Stromal cell of bone marrow (primary cell): ENCODE measurements at places on chromosomes 2 and 18.

GRCh38 chr2:71466301-71467179 is 13.2 kb downstream of the DYSF start:
- DNase-seq, result no peak

DNA sequence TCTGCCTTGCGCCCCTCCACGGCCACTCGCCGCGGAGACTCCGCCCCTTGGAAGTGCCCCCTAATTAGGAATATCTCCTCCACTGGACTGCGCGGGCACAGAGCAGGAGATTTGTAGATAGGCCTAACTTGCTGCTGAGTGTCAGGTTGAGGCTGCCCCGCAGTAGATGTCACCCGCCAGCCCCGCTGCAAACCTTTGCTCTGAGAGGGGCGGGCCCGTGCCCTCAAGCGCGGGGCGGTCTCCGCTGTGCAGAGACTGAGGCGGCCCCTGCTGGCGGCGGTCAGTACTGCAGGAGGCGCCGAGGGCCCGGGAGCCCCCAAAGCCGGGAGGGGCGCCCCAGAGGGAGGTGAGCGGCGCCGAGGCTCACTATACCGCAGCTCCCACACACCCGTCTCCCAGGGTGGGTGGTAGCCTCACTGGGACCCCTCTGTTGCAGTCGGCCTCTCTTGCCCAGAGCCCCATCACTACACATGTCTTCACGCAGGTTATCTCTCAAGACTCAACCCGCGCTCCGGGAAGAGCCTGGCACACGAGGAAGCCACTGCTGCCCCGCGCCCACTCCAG is 2.9 kb upstream of the NEURL3 start:
- DNase-seq, result no peak

DNA sequence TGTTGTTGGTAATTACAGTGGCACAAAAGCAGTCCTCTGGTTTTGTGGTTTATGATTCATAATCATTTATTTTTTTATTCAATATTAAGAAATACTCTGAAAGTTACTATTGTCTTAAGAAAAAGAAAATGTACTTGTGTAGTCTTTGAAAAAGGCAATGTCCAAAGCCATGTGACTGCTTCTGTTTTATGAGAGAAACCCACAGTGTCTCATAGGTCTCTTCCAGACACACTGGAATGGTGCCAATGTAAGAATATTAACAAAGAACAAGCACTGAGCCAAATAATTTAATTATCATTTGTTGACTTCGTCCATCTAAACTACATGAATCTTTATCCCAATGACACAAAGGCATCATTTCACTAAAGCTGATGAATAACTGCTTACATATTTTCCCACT is 62.5 kb downstream of the RPRM start:
- DNase-seq, result no peak

GRCh38 chr18:37299471-37300304 is 265.9 kb downstream of the CELF4 start:
- peak; percentile 93 for DNase-seq

DNA sequence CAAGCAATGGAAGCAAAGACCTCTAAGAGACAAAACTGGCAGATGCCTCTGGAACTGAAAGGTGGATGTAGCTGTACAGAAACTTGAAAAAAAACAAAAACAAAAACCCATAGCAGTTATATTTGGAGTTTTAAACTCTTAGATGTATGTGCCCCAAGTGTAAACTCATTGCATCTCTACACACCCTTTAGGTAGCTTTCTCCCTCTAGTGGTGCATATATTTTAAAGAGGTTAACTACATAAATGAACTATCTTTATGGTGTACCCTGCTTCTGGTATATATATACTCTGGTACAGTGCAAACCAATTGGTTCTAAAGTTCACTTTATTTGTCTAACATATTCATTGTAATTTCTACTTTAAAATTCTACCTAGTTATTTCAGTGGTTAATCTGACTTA is 518.2 kb downstream of the NRXN1 start:
- no peak for DNase-seq

- DNase-seq, result no peak
These were observed 63.8 kb downstream of the PDE11A start for GRCh38 chr2:178008636-178009289.

DNA sequence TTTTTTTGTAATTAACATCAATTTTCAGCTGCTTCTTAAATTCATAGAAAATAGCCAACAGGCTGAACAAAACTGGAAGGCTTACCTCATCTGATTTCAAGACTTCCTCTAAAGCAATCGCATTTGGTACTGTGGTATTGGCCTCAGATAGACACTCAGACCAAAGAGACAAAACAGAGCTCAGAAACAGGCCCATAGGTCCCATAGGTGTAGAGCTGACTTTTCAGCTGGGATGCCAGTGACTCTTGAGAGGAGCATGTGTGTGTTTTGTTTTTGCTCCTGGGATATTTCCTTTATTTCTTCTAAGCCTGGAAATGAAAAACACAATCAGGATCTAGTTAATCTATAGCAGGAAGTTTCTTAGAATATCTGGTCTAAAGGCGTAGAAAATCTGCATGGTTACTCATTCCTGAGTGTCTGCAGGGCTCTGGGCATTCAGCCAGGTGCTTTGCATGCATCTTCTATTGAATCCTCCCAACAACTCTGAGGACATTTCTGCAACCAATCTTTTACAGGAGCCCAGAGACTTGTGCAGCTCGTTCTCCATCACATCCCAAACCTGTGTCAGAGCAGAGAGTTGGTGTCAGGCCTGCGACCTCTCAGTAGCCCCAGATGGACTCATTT is 190.8 kb downstream of the RTP5 start:
- peak; percentile 36 for DNase-seq

- peak; percentile 33 for DNase-seq
These were observed 14.5 kb downstream of the PDCD1 start for GRCh38 chr2:241844066-241844728.

GRCh38 chr2:46306330-46306751 is 9.1 kb downstream of the EPAS1 start:
- DNase-seq, result no peak

DNA sequence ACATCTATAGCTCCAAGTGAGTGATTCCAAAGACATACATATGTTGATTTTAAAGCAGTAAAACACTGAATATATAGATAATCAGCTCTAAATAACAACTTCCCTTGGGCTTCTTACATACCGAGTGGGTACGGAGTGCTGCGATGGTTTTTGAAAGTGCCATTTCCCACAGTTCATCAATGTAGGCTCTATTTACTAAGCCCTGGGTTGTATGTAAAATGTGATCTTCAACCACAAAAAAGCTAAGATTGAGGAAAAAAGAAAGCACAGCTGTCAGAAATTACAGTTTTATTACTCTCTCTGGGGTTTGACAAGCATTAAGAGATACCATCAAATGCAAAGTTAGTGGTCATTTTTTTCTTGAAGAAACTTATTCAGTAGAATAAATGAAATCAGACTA is 312.8 kb downstream of the EXOC6B start:
- DNase-seq, result no peak

DNA sequence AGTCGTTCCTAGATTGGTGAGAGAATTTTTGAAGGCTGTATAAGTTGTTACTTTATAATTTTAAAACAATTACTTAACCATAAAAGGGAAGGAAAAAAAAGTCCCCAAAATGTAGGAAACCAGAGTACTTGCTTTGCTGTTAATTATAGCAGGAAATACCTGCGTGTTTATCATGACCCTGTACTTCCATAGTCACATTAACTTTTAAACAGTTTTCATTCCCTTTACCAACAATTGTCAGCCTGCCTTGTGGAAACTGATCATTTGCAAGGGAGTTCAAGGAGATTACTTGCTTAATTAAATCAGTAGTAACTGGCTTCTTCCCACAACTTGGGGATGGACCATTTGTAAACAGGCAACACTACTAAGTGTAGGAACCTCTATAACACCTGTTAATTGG is 6.4 kb upstream of the ITPRID2 start:
- no peak for DNase-seq

DNA sequence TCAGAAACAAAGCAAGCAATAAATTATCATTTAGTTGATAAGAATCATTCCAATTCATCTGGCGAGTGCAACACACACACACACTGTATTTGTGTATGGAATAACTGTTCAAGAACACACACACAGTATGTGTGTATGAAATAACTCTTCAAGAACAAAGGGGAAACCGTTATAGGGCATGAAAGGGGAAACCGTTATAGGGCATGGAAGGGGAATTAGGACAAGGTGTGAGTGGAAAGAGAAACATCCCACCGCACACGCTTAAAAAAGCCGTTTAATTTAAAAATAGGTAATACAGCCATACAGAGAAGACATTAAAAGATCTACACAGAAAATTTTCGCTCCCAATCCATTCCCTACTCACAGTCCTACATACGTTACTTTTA is 607 bp upstream of the TSN start:
- DNase-seq, result no peak
